Gastrocnemius medialis (tissue), 4 donors: ENCODE measurements at places on chromosomes 5 and 9.
A peak's percentile ranks its signal among the peaks of the same experiment; 100 is the strongest.

DNA sequence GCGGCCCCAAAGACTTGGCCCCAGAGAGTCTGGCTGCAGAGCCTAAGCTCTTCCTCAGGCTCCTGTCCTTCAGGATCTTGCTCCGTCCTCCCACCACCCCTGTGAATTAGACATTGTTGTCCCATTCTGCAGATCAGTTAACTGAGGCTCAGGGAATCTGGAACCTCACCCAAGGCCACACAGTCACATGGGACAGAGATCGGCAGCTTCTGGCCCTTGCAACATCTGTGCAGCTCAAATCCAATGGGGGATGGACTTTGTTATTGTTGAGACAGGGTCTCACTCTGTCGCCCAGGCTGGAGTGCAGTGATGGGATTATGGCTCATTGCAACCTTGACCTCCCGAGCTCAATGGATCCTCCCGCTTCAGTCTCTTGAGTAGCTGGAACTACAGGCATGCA lies 23.9 kb upstream of the LAMC3 start:
- no peak overlapping the region for H3K4me3 ChIP-seq
- no peak overlapping the region for H3K27ac ChIP-seq

- H3K27me3 ChIP-seq, result peaks cover 8% of the 10 kb centered on the region
- no peak overlapping the region for H3K27ac ChIP-seq
- peaks cover 10% of the 10 kb centered on the region for H3K4me1 ChIP-seq
- no peak for DNase-seq
- no peak overlapping the region for H3K4me3 ChIP-seq
- H3K36me3 ChIP-seq, result no peaks in the 10 kb centered on the region
Observed at GRCh38 chr5:73272351-73272750, 99.4 kb downstream of the TMEM174 start.

GRCh38 chr9:135965124-135965756 lies 4.1 kb upstream of the UBAC1 start:
- peaks cover 11% of the 10 kb centered on the region for H3K4me1 ChIP-seq
- H3K27me3 ChIP-seq, result no peaks in the 10 kb centered on the region
- no peak for DNase-seq
- no peaks in the 10 kb centered on the region for H3K36me3 ChIP-seq

- no peak overlapping the region for H3K4me3 ChIP-seq
- no peaks in the 10 kb centered on the region for H3K36me3 ChIP-seq
- DNase-seq, result no peak
- no peaks in the 10 kb centered on the region for H3K27me3 ChIP-seq
- peak overlapping the region; percentile 20 for H3K27ac ChIP-seq
Observed at GRCh38 chr5:7500256-7500655, 104.3 kb downstream of the ADCY2 start.

GRCh38 chr9:128146591-128147120 lies 2.6 kb upstream of the LCN2 start:
- H3K4me3 ChIP-seq, result no peak overlapping the region
- no peak for DNase-seq
- H3K4me1 ChIP-seq, result no peaks in the 10 kb centered on the region
- H3K36me3 ChIP-seq, result no peaks in the 10 kb centered on the region
- no peaks in the 10 kb centered on the region for H3K27me3 ChIP-seq

DNA sequence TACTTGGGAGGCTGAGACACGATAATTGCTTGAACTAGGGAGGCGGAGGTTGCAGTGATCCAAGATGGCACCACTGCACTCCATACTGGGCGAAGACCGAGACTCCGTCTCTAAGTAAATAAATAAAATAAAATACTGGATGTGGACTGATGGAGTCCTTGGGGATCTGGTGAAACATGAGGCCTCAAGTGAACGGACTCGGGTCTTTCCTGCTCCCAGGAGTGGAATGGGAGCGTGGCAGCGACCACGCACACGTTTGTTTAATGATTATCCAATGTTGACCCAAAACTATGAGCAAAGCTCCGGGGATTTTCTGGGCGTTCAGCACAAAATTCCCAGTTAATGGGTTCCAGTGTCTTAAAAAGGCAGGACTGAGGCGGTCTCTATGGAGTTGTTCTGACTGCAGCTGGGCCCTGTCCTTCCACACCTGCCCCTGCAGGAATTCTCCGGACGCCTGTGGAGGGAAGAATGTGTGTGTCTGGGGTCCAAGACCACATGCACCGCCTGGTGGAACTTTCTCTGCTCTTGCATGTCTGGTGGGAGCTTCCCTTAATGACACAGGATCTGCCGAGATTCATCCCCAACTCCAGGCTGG lies 26.6 kb downstream of the NEK6 start:
- peaks cover 10% of the 10 kb centered on the region for H3K4me1 ChIP-seq
- peak overlapping the region; percentile 54 for H3K27ac ChIP-seq
- no peaks in the 10 kb centered on the region for H3K27me3 ChIP-seq
- H3K36me3 ChIP-seq, result no peaks in the 10 kb centered on the region

GRCh38 chr9:123940721-123941523 lies 11.0 kb upstream of the DENND1A start:
- DNase-seq, result no peak
- no peaks in the 10 kb centered on the region for H3K27me3 ChIP-seq
- H3K4me1 ChIP-seq, result no peaks in the 10 kb centered on the region
- no peak overlapping the region for H3K4me3 ChIP-seq
- no peaks in the 10 kb centered on the region for H3K36me3 ChIP-seq

DNA sequence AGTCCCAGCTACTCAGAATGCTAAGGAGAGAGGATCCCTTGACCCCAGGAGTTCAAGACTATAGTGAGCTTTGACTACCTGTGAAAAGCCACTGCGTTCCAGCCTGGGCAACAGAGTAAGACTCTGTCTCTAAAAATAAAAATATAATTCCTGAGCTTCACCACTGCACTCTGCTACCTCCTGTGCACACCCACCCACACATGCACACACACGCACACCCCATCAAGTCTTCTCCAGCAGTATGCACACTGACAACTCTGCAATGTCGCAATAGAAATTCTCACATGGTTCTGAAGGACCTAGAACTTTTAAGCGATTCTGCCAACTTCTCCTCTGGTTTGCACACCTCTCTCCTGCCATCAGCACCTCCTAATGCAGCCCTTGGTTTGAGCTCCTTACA lies 47.5 kb upstream of the FAT2 start:
- H3K4me1 ChIP-seq, result no peaks in the 10 kb centered on the region
- no peak overlapping the region for H3K4me3 ChIP-seq
- no peaks in the 10 kb centered on the region for H3K27me3 ChIP-seq
- H3K36me3 ChIP-seq, result no peaks in the 10 kb centered on the region

- no peaks in the 10 kb centered on the region for H3K36me3 ChIP-seq
- H3K27ac ChIP-seq, result no peak overlapping the region
- H3K27me3 ChIP-seq, result no peaks in the 10 kb centered on the region
- H3K4me1 ChIP-seq, result no peaks in the 10 kb centered on the region
- no peak overlapping the region for H3K4me3 ChIP-seq
Observed at GRCh38 chr5:54273715-54274114, 36.7 kb downstream of the ARL15 start.

DNA sequence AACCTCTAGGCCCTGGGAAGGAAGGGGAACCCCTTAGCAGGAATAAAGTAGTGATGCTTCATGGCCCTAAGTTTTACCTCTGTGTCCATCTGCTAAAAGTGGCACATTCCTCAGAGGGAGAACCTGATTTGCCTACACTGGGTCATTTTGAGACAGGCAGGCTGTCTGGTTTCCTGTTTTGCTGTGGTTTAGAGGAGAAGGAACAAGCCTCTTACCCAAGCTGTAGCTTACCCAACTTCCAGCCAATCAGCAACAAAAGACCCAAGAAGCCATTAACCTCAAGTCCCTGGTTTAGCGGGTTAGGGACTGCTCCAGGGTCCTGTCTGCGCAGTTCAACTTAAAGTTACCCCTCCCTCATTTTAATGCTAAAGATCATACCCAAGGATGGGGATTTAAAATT lies 411.0 kb downstream of the MAT2B start:
- no peaks in the 10 kb centered on the region for H3K36me3 ChIP-seq
- H3K27me3 ChIP-seq, result no peaks in the 10 kb centered on the region
- DNase-seq, result no peak
- H3K4me3 ChIP-seq, result no peak overlapping the region
- no peaks in the 10 kb centered on the region for H3K4me1 ChIP-seq

GRCh38 chr9:38359689-38360385 lies 32.7 kb upstream of the ALDH1B1 start:
- no peak overlapping the region for H3K4me3 ChIP-seq
- H3K4me1 ChIP-seq, result peaks cover 4% of the 10 kb centered on the region
- H3K36me3 ChIP-seq, result no peaks in the 10 kb centered on the region
- no peak overlapping the region for H3K27ac ChIP-seq

- no peaks in the 10 kb centered on the region for H3K27me3 ChIP-seq
- no peak for DNase-seq
- no peak overlapping the region for H3K27ac ChIP-seq
- no peaks in the 10 kb centered on the region for H3K36me3 ChIP-seq
Observed at GRCh38 chr5:77444356-77444755, 47.8 kb downstream of the WDR41 start.

DNA sequence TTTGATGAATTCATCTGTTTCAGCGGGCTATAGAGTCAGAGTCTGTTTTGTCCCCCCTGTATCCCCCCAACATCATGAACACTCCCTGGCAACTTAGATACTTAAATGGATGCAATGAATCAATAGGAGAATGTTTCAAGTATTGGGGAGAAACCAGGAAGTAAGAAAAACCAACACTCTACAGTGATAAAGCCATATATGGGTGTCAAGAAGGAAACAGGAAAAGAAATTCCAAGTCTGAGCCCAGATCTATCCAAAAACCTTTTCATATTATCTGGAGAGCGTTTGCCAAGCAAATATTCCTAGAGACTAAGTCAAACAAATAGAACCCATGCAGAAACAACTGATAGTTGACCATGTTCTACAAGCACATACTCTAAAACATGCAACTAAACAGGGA lies 2.3 kb upstream of the GNAQ start:
- no peak overlapping the region for H3K4me3 ChIP-seq
- no peak for DNase-seq
- H3K4me1 ChIP-seq, result peaks cover 17% of the 10 kb centered on the region
- no peak overlapping the region for H3K27ac ChIP-seq
- H3K27me3 ChIP-seq, result no peaks in the 10 kb centered on the region
- H3K36me3 ChIP-seq, result no peaks in the 10 kb centered on the region

GRCh38 chr5:139413963-139414362 lies 10.1 kb upstream of the SPATA24 start:
- peak overlapping the region; percentile 86 for H3K27ac ChIP-seq
- DNase-seq, result no peak
- no peaks in the 10 kb centered on the region for H3K36me3 ChIP-seq

DNA sequence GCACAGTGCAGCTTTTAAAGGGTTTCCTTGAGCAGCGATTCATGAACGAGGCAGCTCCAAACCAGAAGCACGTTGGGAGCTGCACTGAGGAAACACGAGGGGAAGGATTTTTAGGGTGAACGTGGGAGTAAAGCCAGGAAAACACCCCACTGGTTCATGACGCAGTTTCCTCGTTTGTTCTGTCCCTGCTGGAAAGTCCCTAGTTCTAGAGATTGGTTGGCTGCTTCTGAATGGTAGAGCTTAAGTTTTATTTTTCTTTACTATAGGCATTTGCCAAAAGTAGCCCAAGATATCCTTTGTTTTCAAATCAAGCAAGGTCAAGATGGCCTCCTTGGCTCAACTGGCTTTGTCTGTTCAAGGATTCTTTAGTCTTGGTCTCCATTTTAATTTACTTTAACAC lies 116.5 kb upstream of the CACNA1B start:
- H3K27ac ChIP-seq, result peak overlapping the region; percentile 70
- peaks cover 14% of the 10 kb centered on the region for H3K4me1 ChIP-seq
- no peak overlapping the region for H3K4me3 ChIP-seq
- H3K36me3 ChIP-seq, result no peaks in the 10 kb centered on the region

GRCh38 chr9:120579139-120580050 lies 572 bp downstream of the CDK5RAP2 start:
- peaks cover 23% of the 10 kb centered on the region for H3K4me1 ChIP-seq
- H3K4me3 ChIP-seq, result peak overlapping the region; percentile 98
- H3K27me3 ChIP-seq, result no peaks in the 10 kb centered on the region

GRCh38 chr5:113896789-113897188 lies 383.3 kb downstream of the YTHDC2 start:
- no peaks in the 10 kb centered on the region for H3K4me1 ChIP-seq
- H3K36me3 ChIP-seq, result no peaks in the 10 kb centered on the region
- DNase-seq, result no peak
- no peaks in the 10 kb centered on the region for H3K27me3 ChIP-seq

DNA sequence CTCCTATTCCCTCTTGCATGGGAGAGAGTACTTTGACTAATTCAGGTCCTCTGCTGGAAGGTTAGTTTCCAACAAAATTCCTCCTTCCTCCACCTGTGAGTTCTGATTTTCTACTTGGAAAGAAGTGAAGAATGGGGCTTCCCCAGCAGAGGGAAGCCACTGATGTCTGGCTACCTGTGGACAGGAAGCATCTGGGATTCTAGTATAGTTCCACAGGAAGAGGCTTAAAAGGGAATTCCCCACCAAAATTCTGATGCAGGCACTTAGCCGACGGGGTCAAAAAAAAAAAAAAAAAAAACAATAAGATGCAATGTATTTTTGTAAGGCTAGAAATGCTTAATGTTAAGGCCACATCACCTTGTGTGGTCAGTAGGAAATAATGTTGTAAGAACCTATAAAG lies 33.4 kb downstream of the PCDHGC5 start:
- no peaks in the 10 kb centered on the region for H3K27me3 ChIP-seq
- H3K36me3 ChIP-seq, result peaks cover 38% of the 10 kb centered on the region
- DNase-seq, result no peak
- peaks cover 71% of the 10 kb centered on the region for H3K4me1 ChIP-seq
- peak overlapping the region; percentile 88 for H3K27ac ChIP-seq
- H3K4me3 ChIP-seq, result no peak overlapping the region

DNA sequence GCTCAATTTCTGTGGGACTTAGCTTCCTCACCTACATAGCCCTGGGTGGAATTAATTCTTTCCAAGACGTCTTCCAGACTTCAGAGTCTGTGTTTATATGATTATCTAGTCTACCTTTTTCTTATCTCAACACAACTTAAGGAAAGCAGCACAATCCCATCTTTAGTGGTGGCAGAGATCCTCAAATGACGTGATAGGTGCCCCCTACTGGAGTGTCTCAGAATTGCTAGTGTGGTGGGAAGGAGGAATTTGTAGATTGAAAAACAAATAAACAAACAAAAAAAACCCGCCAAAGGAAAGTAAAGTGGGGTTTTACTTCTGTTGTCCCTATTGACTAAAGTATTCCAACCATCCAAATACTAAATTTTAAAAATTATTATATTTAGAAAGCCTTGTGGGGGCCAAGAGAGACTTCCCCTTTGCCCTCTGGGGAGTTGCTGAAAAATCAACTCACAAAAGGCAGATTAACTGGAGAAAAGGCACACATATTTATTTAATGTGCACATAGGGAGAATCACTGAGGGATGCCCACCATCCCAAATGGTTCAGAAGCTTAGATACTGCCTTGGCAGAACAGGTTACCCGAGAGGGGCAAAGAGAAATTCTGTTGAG lies 283.3 kb downstream of the TMEM167A start:
- no peak overlapping the region for H3K4me3 ChIP-seq
- no peaks in the 10 kb centered on the region for H3K4me1 ChIP-seq
- no peaks in the 10 kb centered on the region for H3K36me3 ChIP-seq
- H3K27ac ChIP-seq, result no peak overlapping the region
